ENCODE measurements at places on chromosomes 3 and 15. TPM values are rescaled to one million over a fixed set of nuclear protein-coding genes. Genes with fewer than 3 reads are reported as not detected.

GRCh38 chr3:94525043-94525442, 462.2 kb downstream of the NSUN3 start:
- no peak overlapping the region for H3K27ac ChIP-seq
- H3K4me1 ChIP-seq: no peaks in the 10 kb centered on the region
- no peaks in the 10 kb centered on the region for H3K27me3 ChIP-seq
- no peak overlapping the region for H3K4me3 ChIP-seq

The CFAP100 gene
- total RNA-seq: not detected

The GOLGA6B gene
- not detected for total RNA-seq

DNA sequence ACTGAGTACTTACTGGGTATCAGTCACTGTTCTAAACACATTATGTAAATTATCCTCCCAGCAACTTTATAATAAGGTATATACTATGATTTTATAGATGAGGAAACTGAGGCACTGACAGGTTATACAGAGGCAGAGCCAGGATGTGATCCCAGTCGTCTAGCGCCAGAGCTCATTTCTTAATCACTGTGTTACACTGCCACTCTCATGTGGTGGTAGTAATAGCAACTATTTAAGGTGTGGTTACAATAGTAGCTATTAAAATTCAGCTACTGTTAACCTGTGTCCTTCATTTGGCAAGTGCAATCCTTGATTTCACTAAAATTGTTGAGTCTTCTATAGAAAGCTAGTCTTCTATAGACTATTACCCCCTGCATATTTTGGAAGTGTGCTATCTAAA, 43.1 kb upstream of the TRPC1 start:
- H3K4me3 ChIP-seq: no peak overlapping the region
- H3K4me1 ChIP-seq: no peaks in the 10 kb centered on the region
- no peak overlapping the region for H3K27ac ChIP-seq
- no peak for DNase-seq
- H3K36me3 ChIP-seq: no peaks in the 10 kb centered on the region
- H3K27me3 ChIP-seq: no peaks in the 10 kb centered on the region

GRCh38 chr3:174822320-174822719, 36.8 kb upstream of the NAALADL2 start:
- H3K27ac ChIP-seq: no peak overlapping the region
- H3K36me3 ChIP-seq: no peaks in the 10 kb centered on the region
- no peaks in the 10 kb centered on the region for H3K4me1 ChIP-seq
- DNase-seq: no peak

DNA sequence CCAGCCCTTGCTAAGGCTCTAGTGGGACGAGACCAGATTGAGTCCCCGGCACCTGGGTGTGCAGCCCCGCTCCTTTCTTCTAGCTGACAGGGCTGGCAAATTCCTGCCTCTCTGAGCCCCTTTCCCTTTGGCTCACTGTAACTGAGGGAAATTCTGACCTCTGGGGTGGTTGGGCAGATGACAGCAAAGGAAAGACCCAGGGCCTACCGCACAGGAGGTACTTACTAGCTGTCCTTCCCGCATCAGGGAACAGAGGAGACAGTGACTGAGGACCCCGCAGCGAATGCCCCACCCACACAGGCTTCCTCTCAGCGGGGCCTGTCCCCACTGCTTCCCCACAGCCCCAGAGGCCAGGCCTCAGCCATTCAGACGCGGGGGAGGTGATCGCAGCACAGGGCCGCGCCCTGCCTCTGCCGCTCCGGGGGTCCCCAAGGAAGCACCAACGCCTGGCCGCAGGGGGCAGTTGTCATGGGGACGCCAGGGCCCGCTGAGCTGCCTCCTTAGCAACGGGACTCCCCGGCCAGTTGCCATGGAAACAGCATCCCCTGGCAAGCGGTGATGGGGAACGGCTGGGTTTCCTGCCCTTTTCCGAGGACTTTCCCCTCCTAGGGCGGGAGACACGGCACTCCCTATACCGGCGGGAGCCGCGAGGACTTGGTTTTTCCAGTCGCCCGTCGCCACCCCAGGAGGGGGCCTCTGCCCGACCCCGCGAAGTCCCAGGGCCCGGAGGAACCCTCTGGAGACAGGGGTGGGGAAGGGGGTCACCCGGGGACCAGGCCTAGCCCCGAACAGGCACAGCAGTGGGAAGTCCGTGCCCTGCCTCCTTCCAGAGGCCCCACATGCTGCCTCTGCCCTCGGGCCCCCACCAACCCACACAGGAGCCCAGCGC, 50.1 kb downstream of the HCN4 start:
- H3K27ac ChIP-seq: no peak overlapping the region
- DNase-seq: no peak
- H3K4me1 ChIP-seq: no peaks in the 10 kb centered on the region
- peaks cover 19% of the 10 kb centered on the region for H3K27me3 ChIP-seq

GRCh38 chr3:108130701-108131474, 40.1 kb upstream of the CD47 start:
- H3K27ac ChIP-seq: peak overlapping the region; percentile 59
- peaks cover 84% of the 10 kb centered on the region for H3K4me1 ChIP-seq
- DNase-seq: no peak
- no peak overlapping the region for H3K4me3 ChIP-seq
- no peaks in the 10 kb centered on the region for H3K27me3 ChIP-seq

- H3K27ac ChIP-seq: no peak overlapping the region
- peaks cover 2% of the 10 kb centered on the region for H3K4me1 ChIP-seq
- no peaks in the 10 kb centered on the region for H3K36me3 ChIP-seq
- H3K4me3 ChIP-seq: no peak overlapping the region
These were observed 137.9 kb upstream of the HES1 start for GRCh38 chr3:193998123-193998448.

DNA sequence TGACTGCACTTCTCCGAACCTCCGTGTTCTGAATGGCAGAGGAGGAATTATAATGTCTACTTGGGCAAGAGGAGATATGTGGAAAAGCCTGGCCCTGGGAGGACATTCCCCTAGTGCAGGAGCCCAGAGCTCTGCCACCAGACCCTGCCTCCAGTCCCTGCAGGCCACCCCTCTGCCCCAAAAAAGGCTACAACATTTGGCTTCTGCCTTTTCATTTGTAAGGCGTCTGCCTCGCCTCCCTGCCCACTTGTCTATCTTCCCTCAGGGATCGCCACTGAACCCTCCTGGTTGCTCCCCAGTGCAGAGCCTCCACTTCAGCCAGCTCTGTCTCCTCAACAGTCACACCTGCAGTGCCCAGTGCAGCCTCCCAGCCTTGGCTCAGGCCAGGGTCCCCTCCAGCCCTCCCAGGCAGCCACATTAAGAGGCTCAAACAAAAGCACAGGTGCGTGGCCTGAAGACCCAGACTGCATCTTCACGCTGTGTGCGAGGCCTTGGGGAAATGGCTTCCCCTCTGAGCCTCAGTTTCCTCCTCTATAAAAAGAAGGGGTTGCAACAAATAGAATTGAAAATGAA, 125.9 kb upstream of the SMAD3 start:
- H3K4me1 ChIP-seq: peaks cover 14% of the 10 kb centered on the region
- no peak for DNase-seq

The SYNPR gene
- total RNA-seq: not detected

The CYFIP1 gene
- total RNA-seq: 16.3 TPM

DNA sequence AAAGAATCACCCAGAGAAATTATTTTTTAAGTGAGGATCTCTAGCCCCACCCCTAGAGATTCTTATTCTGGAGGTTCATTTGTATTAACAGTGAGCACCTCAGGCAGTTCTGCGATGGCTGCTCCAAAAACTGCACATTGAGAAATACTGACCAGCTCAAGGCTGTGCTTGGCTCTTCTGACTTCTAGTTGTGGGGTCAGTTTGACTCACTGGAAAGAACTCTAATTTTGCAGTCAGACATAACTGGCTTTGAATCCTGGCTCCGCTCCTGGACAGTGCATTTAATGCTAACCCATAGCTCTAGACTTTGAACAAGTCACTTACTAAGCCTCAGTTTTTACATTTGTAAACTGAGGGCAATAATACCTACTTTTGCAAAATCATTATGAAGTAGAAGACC, 123.6 kb upstream of the SKOR1 start:
- no peak overlapping the region for H3K27ac ChIP-seq
- H3K36me3 ChIP-seq: peaks cover 14% of the 10 kb centered on the region
- H3K27me3 ChIP-seq: no peaks in the 10 kb centered on the region
- no peak for DNase-seq
- no peak overlapping the region for H3K4me3 ChIP-seq
- no peaks in the 10 kb centered on the region for H3K4me1 ChIP-seq

The KLHL40 gene
- total RNA-seq: not detected

The ACSBG1 gene
- not detected for total RNA-seq

DNA sequence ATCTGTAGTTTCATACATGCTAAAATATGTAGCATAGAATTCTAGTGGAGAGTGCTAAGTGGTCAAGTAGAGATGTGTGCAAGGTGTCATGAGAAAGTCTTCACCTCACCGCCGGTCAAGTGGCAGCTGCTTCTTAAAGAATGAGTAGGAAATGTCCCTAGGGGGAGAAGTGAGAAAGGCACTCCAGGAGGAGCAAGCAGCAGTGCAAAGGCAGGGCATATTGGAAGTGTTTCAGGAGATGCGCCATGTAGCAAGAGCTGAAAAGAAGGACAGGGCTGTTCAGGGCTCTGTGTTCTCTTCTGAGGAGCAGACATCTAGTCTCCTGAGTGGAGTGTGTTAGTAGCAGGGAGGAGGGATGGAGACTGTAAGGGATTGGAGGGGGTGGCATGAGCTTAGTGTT, 312.4 kb upstream of the SEMA6D start:
- no peaks in the 10 kb centered on the region for H3K36me3 ChIP-seq
- no peaks in the 10 kb centered on the region for H3K4me1 ChIP-seq
- DNase-seq: no peak
- H3K4me3 ChIP-seq: no peak overlapping the region
- no peaks in the 10 kb centered on the region for H3K27me3 ChIP-seq

The LRRC3B gene
- total RNA-seq: not detected

The HDC gene
- 0.27 TPM for total RNA-seq

DNA sequence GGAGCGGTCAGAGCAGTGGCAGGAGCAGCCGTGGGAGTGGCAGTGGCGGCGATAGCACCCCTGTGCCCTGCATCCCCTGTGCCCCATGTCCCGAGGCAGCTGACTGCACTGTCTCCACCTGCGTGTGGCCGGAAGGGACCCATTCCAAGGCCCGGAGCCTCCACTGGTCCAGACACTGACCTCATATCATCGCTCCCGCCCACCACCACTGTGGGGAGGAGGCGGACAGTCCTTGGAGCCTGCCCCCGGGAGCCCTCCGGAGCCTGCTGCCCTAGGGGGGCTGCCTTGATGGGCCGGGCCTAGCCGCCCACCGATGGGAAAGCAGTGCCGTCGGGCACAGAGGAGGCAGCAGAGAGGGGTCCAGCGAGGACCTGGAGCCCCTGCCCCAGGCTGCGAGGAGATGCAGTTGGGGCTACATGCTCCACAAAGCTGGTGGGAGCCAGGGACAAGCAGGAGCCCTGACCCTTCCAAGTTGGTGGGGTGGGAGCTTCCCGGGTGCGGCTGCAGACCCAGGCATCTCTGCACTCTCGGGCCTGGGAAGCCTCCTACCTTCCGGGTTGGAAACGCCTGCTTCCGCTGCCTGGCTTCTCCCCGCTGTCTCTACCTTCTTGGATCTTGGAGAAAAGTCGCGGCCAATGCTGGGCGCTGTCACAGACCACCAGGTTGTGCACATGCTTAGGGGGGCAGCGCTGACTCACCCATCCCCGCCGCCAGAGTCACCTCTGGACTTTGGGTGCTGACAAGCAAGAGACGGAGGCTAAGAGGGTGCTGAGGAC, 283.2 kb upstream of the ROBO1 start:
- no peak for DNase-seq
- H3K27ac ChIP-seq: no peak overlapping the region
- no peak overlapping the region for H3K4me3 ChIP-seq
- no peaks in the 10 kb centered on the region for H3K36me3 ChIP-seq
- H3K27me3 ChIP-seq: no peaks in the 10 kb centered on the region
- H3K4me1 ChIP-seq: no peaks in the 10 kb centered on the region

DNA sequence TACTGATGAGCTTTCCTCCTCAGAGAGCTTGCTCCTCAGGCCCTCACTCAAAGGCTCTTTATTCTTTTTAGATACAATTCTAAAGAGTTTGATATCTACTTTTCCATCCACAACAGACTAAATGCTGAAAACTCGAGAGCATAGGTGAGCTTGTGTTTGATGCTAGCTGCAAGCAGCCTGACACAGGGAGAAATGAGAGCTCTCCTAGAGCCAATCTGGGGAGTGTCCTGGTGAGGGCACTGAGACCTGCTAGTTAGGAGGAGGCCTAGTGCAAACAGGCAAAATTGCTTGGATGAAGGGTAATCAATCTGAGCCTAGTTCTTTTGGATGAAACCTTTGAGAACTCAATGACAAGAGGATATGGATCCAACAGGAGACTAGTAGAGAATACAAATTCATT, 300.8 kb downstream of the ZBTB20 start:
- H3K27me3 ChIP-seq: no peaks in the 10 kb centered on the region
- no peaks in the 10 kb centered on the region for H3K36me3 ChIP-seq
- H3K27ac ChIP-seq: no peak overlapping the region
- DNase-seq: no peak
- H3K4me1 ChIP-seq: no peaks in the 10 kb centered on the region

The MYEF2 gene
- 25.2 TPM for total RNA-seq

- no peak overlapping the region for H3K27ac ChIP-seq
- no peaks in the 10 kb centered on the region for H3K36me3 ChIP-seq
- no peak for DNase-seq
- no peak overlapping the region for H3K4me3 ChIP-seq
- no peaks in the 10 kb centered on the region for H3K27me3 ChIP-seq
- no peaks in the 10 kb centered on the region for H3K4me1 ChIP-seq
These were observed 511.3 kb downstream of the FGF12 start for GRCh38 chr3:192216067-192216466.

The SLC6A20 gene
- total RNA-seq: not detected

DNA sequence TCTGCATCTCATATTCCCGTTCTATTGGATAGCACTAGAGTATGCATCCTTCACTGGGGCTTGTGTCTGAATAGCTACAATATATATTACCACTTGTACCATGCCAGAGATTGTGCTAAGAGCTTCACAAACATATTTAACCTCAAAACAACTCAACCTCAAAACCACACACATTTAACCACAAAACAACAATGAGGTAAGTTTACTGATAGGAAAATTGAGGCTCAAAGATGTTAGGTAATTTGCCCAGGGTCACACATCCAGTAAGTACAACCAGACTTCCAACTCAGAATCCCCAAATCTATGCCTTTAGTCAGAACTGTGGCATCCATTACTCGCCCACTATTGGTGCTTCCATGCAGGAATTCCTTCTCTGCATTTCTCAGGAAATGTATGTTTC, 220.0 kb downstream of the FAM43A start:
- H3K4me3 ChIP-seq: no peak overlapping the region
- peaks cover 4% of the 10 kb centered on the region for H3K4me1 ChIP-seq
- no peaks in the 10 kb centered on the region for H3K36me3 ChIP-seq
- H3K27me3 ChIP-seq: peaks cover 15% of the 10 kb centered on the region
- no peak overlapping the region for H3K27ac ChIP-seq

The ERC2 gene
- not detected for total RNA-seq

The GPR149 gene
- total RNA-seq: not detected

- H3K27me3 ChIP-seq: no peaks in the 10 kb centered on the region
- H3K36me3 ChIP-seq: no peaks in the 10 kb centered on the region
- H3K4me3 ChIP-seq: no peak overlapping the region
- no peak overlapping the region for H3K27ac ChIP-seq
These were observed 72.1 kb downstream of the EPHA3 start for GRCh38 chr3:89179355-89180001.

DNA sequence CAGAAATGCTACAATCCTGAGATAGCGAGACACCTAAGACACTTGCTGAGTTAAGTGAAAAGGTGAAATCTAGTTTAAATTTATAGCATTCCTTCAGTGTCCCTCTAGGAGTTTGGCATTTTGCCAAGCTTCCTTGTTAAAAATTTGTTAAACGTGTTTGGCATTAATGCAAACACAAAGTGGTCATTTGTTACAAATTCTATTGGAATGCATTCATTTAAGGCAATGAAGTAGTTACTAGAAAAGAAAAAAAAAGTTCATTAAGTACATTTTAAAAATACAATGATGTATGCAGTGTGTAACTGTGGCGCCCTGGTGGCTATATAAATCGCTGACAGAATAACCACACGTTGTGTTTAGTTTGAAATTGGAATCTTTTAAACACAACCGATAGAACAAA, 31.3 kb upstream of the WNT5A start:
- no peak overlapping the region for H3K4me3 ChIP-seq
- peaks cover 3% of the 10 kb centered on the region for H3K4me1 ChIP-seq

The FAM81A gene
- total RNA-seq: 0.57 TPM

All from activated CD4-positive, alpha-beta T cell treated with anti-CD3 and anti-CD28 coated beads, Interleukin-2, amount 10 ng/mL, durations not matched to agents 7 days and 5 days (primary cell).